ENCODE measurements at places on chromosomes 3 and 15.

DNA sequence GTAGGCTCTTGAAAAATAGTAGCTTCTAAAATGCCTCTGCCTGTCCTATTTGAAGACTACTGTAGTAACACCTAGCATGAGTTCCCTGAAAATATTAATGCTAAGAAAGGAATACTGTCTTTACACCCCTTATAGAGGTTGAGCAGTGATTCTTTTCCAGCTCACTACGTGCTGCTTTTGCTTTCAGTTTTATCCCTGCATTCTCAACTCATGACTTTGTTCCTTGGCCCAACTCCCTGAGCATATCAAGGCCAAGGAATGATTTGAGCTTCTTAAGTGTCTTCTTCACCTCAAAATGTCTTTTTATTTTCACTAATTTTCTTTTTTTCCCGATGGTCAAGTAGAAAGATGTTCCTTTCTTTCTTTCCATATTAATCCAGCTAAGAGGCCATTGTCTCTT is 16.5 kb upstream of the P2RY13 start:
- no peak for DNase-seq

DNA sequence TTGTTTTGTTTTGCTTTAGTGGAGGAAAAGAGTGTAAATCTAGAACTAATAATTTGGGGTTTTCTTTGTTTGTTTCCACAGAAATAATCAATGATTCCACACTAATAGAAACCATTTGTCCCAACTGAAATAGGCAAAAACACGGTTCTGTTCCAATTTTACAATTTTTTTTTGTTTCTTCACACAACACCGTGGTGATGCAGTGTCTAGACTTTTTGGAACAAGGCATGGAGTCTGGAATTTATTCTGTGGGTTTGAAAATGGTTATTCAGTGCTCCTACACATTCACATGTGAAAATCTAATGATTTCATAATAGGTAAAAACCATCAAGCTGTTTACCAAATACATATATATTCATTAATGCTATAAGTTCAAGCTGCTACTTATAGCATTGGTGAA is 629.0 kb upstream of the TGFBR2 start:
- no peak for DNase-seq

DNA sequence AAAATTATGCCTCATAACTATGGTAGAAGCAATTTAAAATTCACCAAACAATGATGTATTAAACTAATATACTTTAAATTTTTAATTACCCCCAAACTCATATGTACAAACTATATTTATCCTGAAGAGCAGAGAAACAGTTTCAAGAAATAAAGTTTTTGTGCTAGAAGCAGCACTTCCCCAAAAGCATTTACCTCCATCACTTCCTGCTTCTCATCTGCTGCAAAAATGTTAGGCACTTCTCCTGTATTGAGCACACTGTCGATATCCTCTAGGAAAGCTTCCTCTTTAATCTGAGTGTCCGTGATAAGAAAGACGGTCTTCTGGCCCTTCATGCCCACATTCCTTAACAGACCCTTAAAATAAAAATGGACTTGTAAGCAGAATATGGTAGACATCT is 101.5 kb upstream of the ASB14 start:
- no peak for DNase-seq

DNA sequence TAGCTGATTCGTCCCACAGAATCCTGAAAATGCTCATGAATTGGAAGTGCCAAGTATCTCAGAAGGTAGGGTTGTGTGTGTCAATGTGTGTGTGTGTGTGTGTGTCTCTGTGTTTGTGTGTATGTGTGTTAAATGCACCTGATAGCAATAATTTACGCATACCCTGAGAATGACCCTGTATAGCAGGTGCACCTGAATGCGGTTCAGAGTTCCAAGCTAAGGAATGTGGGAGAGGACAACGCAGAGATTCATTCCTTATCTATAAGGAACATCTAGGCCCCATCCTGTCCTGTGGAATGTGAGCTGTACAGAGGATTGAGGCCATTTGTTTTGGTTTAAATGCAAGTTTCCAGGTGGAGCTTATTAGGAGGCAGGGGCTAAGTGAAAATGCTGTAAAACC is 49.1 kb upstream of the NEDD4 start:
- DNase-seq: no peak

GRCh38 chr15:90637693-90638092 is 79.5 kb upstream of the BLM start:
- no peak for DNase-seq

DNA sequence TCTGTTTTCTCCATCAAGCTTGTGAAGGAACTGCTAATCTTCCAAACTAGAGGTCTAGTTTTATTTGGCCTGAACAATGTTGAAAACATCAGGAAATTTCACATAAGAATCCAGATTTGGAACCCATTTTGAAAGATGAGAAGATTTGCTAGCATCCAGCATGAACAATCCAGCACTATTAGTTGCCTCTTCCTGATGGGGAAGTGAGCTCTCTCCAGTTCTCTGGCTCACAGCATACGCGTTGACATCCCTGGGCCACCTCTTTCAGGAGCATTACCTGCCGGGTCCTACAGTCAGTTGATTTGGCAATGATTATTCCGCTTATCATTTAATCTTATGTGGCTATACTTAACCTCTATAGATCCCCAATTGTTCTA is 10.9 kb downstream of the GPR87 start:
- no peak for DNase-seq

GRCh38 chr3:133384331-133385027 is 15.4 kb upstream of the BFSP2 start:
- no peak for DNase-seq

GRCh38 chr3:53243165-53243564 is 12.7 kb downstream of the TKT start:
- DNase-seq: no peak

DNA sequence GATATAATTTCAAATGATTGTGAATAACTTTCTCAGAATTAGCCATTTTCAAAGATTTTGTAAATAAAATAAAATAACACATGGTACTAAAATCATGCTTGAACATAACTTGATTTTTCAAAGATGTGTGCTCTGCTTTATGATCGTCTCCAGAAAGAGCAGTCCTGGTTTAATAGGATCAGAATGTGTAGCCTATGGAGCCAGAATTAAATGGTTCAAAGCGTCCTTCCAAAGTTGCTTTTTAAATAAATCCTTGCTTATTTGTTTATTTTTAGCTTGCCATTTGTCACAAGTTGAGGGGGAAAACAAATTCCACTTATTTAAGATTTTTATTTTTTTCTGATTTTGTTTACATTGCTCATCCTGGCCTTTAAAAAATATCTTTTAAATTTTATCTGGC is 123.7 kb upstream of the SPRED1 start:
- DNase-seq: no peak

DNA sequence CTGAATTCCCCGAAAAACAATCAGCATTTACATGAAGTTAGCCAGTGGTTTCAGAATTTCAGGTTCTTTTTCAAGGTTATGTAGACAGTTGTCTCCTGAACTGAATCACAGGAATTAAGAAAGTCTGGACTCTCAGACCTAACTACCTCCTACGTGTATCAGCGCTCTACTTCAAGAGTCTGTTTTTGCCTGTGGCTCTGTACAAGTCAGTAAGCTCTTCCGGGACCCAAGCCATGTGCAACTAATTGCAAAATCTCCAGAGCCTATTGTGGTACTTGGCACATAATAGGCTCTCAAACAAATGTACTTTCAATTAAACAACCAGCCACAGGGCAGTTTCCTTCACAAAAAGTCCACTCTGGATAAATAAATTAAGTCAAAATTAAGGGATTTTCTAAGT is 414.2 kb downstream of the PDCD6IP start:
- no peak for DNase-seq

DNA sequence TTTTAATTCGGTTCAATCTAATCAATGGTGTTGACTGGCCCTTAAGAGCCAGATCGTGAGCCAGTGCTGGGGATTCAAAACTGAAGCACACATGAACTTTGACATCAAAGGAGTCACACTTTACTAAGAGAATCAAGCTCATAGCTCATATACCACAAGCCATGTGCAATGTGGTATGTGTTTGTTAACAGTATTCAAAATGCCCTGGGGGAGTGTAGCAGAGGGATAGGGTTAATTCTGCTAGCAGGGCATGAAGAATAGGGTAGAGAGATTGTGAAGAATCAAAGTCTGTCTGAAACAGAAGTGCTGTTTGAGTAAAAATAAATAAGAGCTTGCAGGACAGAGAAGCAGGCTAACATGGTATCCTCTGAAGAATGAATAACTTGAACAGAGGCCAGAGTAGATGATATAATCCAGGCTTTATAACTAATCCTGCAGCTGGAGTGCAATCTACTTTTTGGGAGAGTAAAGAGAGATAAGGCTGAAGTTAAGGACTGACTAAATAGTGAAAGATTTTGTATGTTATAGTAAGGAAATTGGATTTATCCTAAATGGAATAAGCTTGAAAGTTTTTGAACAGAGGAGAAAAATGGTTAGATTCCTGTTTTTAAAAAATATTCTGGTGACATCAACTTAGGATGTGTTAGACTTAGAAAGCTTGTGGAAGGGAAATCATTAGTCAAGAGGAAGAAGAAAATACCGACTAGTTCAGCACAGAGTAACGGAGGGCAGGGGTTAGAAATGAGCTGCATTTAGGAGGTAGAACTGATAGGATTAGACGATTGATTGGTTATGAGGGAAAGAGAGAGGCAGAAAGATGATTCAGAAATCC is 292.0 kb downstream of the NFKBIZ start:
- DNase-seq: no peak

DNA sequence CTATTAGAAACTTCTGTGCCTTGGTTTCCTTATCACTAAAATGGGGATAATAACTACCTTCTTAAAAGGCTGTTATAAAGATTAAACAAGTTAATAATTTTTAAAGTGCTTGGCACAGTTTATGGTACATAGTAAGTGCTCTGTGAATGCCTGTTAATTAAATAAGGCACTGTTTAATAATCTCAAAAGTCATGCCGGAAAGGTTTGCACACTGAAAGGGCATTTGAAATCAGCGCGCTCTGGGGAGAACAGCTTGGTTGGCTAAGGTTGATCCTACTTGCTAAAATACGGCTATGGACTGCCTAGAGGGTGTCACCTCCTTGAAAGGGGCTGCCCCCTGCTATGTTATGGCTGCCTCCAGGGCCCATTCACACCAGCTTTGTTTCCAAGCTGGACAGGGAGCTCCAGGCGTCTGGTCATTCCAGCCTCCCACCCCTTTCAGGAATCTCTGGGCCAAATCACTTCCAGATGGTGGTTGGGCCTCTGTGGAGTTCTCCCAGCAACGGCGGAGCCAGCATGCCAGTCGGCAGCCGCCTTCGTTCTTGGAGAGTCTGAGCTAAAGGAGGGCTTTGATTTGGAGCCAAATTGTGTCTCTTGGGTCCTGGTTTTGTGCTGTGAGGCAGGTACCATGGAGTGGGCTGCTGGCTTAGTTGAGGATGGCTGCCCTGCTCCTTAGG is 5.9 kb downstream of the FLNB start:
- no peak for DNase-seq

GRCh38 chr3:111252779-111253178 is 181.2 kb downstream of the NECTIN3 start:
- no peak for DNase-seq

GRCh38 chr3:8730656-8731055 is 2.9 kb upstream of the CAV3 start:
- no peak for DNase-seq

DNA sequence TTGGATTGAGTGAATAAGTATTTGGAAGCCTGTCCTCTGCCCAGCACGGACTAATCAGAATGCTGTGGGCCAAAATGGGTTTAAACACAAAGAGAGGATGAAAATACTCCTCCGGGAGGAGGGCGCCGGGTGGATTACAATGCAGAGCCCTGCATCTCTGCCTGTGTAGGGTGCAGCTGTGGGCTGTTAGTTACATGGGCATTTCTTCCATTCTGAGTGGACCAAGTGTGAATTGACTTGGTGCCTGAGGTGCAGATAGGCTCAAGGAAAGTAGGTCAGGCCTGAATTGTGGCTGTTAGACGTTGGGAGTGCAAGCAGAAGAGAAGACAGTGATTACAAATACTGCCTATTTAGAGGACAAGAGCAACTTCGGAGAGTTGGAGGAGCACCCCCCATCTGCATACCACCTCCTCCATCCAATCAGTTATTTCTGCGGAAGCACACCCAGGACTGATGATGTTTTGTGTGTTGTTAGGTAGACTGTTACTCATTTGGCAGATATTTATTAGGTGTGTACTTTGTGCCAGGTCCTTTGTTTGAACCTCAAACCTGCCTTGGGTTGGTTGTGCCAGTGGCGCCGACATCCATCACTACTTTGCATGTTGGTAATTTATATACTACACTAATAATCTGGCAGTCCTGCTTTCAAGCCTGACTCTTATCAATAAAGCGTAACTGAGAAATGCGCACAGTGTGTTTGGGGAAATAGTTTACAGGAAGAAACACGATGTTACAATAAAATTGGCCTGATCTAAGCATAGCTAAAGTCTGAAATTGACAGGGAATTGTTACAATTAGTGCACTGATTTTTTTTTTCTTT is 33.0 kb downstream of the PTPRG start:
- no peak for DNase-seq

GRCh38 chr15:37016231-37016630 is 84.1 kb downstream of the MEIS2 start:
- no peak for DNase-seq

DNA sequence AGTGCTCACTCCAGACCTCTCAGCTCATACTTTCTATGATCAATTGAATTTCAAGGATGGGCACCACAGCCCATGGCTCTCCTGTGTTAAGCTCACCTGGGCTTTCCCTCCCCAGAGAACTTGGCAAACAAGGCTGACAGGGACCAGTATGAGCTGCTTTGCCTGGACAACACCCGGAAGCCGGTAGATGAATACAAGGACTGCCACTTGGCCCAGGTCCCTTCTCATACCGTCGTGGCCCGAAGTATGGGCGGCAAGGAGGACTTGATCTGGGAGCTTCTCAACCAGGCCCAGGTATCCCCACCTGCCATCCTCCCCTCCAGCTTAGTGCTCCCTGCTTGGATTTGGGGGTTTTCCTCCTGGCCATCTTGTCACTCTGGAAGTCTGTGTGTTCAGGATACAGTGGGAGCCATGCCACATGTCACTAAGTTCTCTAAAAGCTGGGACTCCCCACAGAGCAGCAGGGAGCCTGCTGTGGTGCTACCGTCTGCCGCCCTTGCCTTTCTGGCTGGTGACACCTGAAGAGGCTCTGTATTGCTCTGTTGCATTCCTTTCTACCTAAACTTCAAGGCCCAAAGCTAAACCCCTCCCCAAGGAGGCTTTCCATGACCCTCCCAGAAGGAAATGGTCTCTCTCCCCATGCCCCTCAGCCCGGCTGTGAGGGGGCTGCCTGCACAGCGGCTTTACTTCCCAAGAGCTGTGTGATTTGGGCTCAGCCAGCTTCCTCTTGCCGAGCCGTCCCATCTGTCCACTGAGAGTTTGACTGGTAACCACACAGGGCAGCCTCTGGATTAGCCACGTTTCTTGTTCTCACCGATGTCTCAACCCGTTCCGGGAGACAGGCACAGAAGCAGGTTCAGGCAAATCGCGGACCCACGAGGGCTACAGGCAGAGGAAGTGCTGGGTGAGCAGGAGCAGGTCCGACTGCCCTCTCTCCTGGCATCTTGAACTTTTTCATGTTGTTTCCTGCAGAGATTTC is 10.8 kb downstream of the TF start:
- DNase-seq: no peak
